ENCODE measurements at places on chromosomes 16 and 17.

GRCh38 chr17:43694081-43694870, 32.6 kb upstream of the MEOX1 start:
- peak; percentile 70 for DNase-seq

- DNase-seq, result no peak
These were observed 7.1 kb downstream of the TMEM97 start for GRCh38 chr17:28326114-28326513.

DNA sequence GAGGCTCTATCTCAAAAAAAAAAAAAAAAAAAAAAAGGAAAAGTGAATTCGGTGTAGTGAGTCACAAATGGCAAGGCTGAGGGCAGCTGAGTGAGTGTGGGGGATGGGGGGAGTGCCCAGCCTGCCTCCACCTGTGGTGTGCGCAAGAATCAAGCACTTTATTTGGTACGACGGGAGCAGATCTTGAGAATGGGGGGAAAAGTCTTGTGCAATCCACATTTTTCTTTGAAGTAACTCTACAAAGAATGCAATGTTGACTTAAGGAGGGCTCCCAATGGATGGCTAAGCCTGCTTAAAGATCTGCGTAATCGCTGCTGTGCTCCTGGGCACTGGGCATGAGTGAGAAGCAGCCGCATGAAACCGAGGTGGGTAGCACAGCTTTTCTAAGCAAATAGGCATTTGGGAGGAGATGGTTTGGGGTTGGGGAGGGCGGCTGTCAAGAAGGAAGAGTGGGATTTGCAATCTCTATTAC, 28.2 kb downstream of the ATP2C2 start:
- no peak for DNase-seq

DNA sequence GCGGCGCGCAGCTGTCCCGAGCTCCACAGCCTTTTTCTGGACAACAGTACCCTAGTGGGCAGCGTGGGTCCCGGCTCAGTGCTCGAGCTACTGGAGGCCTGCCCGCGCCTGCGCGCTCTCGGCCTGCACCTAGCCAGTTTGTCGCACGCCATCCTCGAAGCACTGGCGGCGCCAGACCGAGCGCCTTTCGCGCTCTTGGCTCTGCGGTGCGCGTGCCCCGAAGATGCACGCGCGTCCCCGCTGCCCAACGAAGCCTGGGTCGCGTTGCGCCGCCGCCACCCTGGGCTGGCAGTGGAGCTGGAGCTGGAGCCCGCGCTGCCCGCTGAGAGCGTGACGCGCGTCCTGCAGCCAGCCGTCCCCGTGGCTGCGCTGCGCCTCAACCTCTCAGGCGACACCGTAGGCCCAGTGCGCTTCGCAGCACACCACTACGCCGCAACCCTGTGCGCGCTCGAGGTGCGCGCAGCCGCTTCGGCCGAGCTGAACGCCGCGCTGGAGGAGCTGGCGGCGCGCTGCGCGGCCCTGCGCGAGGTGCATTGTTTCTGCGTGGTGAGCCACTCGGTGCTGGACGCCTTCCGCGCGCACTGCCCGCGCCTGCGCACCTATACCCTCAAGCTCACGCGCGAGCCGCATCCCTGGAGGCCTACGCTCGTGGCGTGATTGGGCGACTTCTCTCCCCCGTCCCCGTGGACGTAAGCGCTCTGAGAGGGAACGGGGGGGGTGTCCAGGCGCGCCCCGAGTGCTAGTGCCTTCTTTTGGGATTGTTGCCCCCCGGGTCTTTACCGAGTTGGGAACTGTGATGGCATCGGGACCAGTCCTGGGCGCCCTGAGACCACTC, 1.2 kb upstream of the HSF4 start:
- peak; percentile 76 for DNase-seq

- DNase-seq, result no peak
These were observed 17.7 kb downstream of the ITGAL start for GRCh38 chr16:30490210-30490609.

GRCh38 chr17:51351890-51352289, 91.5 kb downstream of the UTP18 start:
- DNase-seq, result no peak

GRCh38 chr17:38404174-38404943, 23.9 kb upstream of the ARHGAP23 start:
- no peak for DNase-seq

DNA sequence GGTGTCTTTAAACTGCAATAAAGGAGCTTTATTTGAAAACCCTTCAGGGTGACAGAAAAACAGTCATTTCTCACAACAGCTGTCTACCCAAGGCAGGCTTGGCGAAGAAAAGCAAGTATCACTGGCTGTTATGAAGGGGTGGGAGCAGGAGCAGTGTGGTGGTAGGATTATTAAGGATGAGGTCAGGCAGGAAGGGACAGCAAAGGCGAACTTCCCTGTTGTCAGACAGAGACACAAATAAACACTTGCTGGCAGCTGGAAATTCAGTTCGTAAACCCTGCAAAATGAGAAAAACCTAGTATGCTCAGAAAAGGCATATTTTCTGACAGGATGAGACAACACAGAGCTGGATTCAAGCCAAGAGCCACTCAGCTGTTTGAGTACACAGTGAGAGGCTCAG, 416.3 kb upstream of the CDH5 start:
- no peak for DNase-seq

GRCh38 chr16:24087891-24088410, 168.2 kb upstream of the CACNG3 start:
- no peak for DNase-seq

DNA sequence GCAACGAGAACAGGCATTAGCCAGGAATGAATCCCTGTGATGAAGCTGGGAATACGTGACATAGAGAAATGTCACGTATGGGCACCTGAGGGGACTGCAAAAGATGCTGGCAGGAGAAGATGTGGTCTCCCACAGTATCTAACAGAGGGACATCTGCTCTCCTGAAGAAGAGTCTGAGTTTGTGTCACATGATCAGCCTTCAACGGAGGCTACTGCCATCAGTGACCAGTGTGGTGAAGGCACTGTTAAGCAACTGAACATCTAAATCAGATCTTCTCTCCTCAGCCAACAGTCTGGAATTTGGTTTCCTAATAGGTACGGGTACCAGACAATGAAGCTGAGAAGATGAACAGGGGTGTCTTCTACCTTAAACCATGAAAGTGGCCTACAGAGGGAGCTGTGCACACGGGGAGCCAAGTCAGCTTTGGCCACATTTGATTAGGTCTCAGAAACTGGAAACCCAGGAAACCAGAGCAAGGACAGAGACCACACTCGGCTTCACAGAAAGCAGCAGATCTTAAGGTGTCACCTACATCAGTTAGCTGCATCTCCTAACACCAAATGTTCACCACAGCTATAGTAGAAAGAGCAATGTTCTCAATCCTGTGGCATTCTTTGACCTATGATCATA, 41.8 kb downstream of the BRD7 start:
- DNase-seq, result no peak

DNA sequence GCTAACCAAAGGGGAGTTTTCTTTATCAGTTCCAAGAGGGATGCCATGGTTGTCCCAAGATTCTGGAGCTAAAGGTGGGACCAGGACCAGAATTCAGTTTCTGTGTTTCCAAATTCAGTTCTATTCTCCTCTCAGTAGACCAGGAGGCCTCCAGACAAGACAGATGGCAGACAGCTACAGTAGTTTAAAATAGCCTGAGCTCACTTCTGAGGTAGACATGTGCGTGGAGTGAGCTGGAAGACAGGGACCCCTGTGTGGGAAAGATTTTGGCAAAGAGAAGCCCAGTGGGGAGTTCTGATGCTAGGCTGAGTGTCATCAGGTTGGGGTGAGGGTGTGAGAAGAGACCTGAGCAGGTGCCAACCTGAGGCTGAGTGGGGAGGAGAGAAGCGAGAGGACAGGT, 95.4 kb downstream of the PRKCB start:
- no peak for DNase-seq

- DNase-seq, result no peak
These were observed 26.1 kb downstream of the WNT9B start for GRCh38 chr17:46877466-46877865.

DNA sequence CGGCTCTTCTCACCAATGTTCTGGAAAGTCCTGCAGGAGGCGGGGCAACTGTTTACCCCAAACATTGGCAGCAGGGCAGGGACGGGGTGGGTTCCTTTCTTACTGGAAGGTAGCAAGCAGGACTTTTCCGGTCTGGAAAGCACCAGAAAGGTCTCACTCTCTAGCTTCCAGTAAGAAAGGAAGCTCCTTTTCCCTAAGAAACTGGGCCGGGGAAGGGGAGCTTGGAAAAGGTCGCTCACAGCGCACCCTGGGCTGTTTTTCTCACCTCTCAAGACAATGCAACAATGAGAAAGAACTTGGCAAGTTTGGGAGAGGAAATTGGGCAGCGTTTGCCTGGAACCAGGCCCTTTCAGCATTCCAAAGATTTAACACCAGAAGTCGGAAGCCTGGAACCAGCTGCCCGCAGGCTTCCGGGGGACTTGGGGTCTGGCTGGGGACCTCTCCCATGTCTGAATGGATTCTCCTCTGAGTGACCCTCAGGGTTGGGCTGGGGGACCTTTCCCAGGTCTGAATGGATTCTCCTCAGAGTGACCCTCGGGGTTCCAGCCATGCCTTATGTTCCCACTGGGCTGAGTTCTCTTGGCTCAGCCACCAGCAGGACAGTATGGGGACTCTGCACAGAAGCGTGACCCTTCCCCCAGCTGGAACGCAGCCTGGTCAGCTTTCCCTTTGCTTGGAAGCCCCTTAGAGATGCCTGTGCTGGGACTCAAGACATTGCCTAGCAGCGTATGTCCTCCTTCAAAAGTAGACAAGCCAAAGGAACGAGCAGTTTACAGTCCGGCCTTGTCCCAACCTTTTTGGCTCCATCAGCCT, 166.5 kb upstream of the PLCG2 start:
- DNase-seq, result no peak

DNA sequence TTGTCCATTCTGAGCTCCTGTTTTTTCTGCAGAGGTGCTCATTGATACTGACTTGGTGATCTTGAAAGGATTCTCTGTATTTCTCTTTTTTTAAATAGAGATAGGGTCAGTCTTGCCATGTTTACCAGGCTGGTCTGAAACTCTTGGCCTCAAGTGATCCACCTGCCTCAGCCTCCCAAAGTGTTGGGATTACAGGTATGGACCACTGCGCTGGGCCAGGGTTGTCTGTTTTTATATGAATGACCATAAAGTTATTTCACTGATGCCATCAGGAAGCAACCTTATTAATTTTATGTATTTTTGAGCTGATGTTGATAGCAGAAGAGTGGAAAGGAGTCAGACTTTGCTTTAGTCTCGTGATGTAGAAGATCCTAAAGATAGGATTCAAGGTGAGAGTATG, 35.7 kb upstream of the METTL9 start:
- DNase-seq, result no peak

DNA sequence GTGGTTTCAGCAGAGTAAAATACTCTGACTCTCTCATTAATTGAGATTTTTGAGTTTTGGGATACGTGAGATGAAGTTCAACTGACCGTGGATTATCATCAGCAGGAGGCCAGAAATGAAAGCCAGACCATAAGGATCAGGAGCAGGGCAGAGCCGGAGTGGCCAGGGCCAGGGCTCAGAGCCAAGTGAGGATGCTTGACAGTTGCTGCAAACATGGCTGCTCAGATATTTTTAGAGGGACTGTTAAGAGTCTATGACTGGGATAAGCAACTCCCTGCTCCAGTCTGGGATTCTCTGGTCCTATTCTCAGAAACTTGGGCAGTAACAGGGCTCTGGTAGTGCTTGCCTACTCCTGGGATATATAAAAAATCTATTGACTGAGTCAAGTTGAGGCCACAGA, 17.6 kb upstream of the CDH13 start:
- no peak for DNase-seq

DNA sequence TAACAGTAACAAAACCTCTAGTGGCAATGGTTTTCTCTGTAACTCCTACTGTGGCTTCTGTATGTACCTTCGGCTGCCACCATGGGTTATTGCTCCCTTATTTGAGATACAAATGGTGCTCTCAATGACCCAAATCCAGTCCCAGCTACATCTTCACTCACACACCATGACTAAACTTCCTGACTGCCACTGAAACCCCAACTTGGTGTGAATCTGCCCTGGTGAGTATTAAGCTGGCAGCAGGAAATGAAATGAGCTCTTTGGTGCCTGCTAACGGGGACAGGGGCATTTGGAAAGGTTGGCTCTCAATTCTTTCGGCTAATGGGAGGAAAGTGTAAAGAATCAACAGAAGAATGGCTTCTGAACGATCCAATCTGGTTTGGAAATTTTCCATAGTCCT, 7.5 kb upstream of the SLC35B1 start:
- no peak for DNase-seq

DNA sequence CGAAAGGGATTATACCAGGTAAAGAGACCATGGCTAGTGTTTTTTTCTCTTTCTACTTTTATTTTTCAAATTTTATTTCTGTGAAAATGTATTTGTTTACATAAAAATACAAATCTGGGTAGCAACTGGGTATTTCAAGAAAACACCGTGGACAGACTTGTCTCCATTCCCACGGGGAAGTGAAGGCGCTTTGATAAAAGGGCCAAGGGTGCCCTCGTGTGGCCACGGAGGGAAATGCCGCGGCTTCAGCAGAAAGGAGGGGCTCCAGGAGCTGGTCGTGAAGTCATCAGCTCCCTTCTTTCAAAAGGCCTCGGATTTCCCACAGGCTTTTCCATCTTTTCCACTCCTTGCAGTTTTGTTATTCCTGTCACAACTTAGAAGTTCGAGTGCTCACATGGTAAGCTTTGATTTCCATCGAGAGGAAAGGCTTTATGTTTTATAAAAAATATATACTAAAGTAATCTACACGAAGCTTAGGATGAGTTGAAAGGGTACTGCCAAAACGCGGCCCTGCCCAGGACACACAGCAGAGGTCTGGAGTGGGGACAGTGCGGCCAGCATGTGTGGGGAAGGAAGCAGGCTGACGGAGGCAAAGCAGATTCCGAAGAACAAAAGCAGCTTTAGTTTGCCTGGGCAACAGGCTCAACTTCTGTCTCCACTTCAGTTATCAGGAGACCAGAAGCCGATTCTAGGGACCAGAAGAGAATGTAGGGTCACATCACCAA, 15.3 kb upstream of the MNT start:
- DNase-seq, result peak; percentile 49

- DNase-seq, result no peak
These were observed 826.9 kb upstream of the CDH8 start for GRCh38 chr16:62863139-62863538.

DNA sequence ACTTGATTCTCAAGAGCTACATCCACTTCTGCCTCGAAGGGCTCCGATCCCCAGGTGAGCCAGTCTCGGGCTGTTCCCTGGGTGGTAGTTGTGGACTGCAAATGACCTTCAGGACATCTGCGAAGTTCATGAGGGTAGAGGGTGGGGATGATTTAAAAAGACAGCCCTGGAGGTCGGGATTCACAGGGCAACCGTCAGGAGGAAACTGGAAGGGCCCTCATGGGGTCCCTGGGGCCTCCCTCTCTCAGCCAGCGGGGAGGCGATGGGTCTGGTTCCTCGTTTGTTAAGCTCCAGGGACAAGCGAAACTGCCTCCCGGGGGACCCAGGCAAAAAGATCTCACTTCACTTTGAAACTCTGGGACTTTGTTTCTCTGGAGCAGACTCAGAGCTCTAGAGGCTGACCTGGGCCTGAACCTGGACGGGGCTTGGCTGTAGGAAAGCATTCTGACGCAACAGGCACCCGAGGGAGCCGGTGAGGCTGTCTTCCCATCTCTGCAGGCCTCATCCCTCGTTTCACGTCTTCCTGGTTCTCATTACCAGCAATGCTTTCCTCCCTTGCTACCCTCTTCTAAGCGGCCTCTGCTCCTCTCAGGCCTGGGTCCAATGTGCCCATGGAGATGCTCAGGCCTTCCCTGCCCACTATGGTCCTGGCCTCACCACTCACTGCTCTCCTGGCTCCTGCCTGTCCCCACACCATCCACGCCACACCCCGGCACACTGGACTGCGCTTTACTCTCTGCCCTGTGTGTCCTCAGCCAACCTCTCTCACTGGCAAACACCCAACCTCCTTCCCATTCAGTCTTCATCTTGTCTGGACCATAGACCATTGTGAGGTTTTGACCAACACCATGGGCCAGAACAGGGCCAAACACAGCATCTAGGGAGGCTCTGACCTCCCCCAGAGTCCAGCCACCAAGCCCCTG, 214.2 kb upstream of the TNRC6C start:
- no peak for DNase-seq
